Naive thymus-derived CD8-positive, alpha-beta T cell (primary cell): ENCODE measurements at places on chromosomes 7 and 10.

DNA sequence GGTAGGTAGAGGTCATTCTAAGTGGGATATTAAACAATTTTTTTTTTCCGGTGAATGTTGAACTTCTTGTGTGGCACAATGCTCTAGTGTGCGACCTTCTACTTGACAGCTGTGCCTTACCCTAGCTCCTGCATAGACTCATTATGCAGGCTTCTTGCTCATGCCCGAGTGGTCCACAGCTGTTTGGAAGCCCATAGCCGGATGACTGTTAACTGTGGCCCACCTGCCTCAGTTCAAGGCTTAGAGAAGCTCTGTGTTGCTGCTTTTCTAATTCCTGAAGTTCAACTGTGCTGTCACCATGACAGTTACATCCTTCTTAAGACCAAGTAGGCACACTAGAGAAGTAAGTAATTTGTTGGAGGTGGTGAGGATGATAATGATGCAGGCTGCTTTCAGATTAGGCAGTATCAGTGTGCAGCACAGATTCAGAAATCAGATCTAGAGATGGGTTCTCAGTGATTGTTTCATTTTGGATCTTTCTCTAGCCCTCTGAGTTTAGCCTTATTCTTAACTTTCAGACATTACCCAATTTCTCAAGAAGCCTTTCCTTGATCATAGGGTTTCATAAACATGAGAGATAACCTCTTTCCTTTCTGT, 278.4 kb downstream of the PHF14 start:
- no peak for DNase-seq

- DNase-seq, result peak; percentile 45
Measured at GRCh38 chr7:101058355-101058754, 26.9 kb upstream of the TRIM56 start.

- no peak for DNase-seq
Measured at GRCh38 chr7:141696348-141696747, 5.6 kb downstream of the DENND11 start.

GRCh38 chr7:128192497-128193142, 48.5 kb upstream of the LEP start:
- DNase-seq, result no peak

GRCh38 chr7:31550432-31550831, 36.5 kb downstream of the ITPRID1 start:
- no peak for DNase-seq

GRCh38 chr10:79079054-79079397, 10.3 kb downstream of the ZMIZ1 start:
- no peak for DNase-seq

GRCh38 chr10:97517778-97518300, 19.1 kb downstream of the UBTD1 start:
- DNase-seq, result no peak

- no peak for DNase-seq
Measured at GRCh38 chr7:28698840-28699239, 259.3 kb downstream of the TRIL start.

DNA sequence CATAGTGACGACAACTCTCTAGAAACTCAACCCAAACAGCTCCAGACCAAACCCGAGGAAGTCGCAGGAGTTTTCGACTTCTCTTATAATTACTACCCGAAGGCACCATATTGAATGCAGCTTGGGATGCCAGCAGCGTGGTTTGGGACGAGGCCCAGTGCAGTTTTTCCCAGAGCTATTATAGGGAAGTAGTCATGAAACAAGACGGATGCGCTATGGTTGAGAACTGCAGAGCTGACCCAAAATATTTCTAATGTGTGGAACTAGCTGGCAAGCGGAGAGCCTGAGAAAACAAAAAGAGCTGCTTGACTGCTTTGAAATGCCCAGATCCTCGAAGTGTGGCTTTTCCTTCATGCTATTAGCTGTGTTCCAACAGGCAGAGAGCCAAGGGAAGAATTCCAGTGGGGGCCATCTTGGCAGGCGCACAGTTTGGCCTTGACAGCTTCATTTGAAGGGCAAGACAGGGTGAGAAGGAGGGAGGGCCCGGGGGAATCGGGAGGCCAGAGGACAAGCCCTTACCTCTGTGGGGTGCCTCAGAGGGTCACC, 122.7 kb downstream of the CUL2 start:
- no peak for DNase-seq

GRCh38 chr10:31404640-31405039, 85.6 kb downstream of the ZEB1 start:
- DNase-seq, result no peak

DNA sequence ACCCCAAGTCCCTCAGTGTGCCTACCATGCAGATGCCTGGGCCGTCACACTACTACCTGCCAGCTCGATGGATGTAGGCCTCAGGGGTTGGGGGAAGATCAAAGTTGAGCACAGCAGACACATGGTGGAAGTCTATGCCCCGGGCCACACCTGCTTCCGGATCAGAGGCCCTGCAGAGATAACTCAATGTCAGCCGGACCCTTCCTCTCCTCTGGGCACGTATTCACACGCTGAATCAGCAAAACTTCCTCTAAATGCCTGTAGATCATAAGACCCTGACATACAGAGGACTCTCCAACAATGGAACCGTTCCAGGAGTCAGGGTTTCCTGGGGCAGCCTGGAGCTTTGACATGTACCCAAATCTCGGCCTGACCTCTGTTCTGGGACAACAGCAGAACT, 3.7 kb downstream of the DDX56 start:
- no peak for DNase-seq

GRCh38 chr7:134359787-134360432, 43.2 kb upstream of the SLC35B4 start:
- no peak for DNase-seq

DNA sequence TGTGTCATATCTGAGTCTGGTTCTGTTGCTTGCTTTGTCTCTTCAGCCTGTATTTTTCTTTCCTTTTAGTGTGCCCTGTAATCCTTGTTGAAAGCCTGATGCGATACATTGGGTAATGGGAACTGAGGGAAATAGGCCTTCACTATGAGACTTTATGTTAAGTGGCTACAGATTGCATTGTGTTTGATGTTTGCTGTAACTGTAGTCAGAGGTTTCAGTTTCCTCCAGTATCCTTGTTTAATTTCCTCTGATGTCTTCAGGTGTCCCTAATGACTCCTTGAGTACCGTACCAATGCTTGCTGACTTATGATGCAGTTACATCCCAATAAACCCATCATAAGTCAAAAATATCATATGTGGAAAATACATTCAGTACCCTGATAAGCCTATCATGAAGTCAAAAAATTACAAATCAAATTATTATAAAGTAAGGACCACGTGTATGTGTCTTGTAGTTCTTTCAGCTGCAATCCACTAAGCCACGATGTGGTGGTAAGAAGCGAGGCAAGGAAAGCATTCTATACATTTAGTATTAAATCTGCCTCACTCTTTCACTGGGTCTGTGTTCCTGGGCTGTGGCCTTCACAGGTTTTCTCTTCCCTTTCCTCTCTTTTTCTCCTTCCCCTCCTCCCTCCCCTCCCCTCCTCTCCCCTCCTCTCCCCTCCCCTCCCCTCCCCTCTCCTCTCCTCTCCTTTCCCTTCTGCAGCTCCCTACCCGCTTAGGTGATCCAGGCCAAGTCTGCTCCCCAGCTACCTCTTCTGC, 13.3 kb upstream of the GIMAP6 start:
- no peak for DNase-seq

GRCh38 chr7:108234971-108235450, 104.8 kb upstream of the LAMB4 start:
- no peak for DNase-seq

- DNase-seq, result no peak
Measured at GRCh38 chr10:72665925-72666324, 26.0 kb upstream of the MCU start.

DNA sequence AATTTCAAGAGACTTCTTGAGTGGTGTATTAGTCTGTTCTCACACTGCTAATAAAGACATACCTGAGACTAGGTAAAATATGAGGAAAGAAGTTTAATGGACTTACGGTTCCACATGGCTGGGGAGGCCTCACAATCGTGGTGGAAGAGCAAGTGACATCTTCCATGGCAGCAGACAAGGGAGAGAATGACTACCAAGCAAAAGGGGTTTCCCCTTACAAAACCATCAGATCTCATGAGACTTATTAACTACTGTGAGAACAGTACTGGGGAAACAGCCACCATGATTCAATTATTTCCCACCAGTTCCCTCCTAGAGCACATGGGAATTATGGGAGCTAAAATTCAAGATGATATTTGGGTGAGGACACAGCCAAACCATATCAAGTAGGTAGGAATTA, 150.5 kb downstream of the PCDH15 start:
- no peak for DNase-seq
